Kidney (tissue), 22 donors: ENCODE measurements at places on chromosomes 13 and 19. TPM values are rescaled to one million over a fixed set of nuclear protein-coding genes. Genes with fewer than 3 reads are reported as not detected.
A peak's percentile ranks its signal among the peaks of the same experiment; 100 is the strongest.

DNA sequence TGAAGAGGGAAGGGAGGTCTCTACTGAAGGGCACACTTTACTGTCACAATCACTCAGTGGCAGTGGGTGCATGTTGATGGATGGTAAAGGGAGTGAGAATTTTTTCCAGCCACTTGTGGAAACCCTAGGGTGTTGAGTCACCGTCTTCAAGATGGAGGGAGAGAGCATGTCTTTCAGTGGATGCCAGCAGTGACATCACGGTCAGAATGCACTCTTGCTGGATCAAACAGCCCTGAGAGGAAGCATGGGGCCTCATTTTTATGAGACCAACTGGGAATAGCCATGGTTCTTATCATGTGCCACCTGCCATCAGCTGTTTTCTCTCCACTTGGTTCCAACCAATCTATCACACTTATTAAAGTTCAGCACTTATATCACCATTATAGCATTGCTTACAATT lies 182.5 kb downstream of the KCNRG start:
- DNase-seq, result no peak

GRCh38 chr13:94090773-94091480 lies 388.6 kb downstream of the DCT start:
- DNase-seq, result no peak

DNA sequence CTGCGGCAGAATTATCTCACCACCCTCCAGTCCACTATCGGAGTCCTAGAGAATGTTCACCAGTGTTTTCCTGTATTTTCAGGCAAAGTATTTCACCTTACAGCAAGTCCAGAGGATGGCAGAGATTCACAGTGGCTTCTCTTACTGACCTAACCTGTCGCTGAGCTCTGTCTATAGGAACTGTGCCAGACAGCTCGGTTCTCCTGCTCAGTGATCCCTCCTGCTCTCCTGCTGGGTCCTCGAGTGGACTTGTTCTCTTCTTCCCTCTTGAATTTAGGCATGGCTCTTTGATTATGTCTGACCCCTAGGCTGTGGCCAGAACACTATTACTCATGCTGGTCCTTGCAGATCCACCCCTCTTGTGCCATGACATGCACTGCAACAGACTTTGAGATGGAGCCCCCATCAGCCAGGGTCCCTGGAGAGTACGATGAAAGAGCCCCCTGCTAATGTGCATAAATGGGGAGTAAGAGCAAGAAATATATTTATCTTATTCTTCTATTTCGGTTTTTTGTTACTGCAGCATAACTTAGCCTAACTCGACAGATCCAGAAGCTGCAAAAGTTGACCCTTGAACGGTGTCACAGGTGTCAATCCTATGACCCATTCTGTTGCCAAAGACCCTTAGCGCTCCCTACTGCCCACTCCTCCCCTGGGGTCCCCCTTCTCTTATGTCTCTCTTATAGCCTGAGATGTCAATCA lies 439.4 kb downstream of the ZNF536 start:
- no peak for DNase-seq

ZNF497 gene
- 5.0 TPM for total RNA-seq

GRCh38 chr19:4557971-4558941 lies 1.2 kb downstream of the SEMA6B start:
- DNase-seq, result no peak

DNA sequence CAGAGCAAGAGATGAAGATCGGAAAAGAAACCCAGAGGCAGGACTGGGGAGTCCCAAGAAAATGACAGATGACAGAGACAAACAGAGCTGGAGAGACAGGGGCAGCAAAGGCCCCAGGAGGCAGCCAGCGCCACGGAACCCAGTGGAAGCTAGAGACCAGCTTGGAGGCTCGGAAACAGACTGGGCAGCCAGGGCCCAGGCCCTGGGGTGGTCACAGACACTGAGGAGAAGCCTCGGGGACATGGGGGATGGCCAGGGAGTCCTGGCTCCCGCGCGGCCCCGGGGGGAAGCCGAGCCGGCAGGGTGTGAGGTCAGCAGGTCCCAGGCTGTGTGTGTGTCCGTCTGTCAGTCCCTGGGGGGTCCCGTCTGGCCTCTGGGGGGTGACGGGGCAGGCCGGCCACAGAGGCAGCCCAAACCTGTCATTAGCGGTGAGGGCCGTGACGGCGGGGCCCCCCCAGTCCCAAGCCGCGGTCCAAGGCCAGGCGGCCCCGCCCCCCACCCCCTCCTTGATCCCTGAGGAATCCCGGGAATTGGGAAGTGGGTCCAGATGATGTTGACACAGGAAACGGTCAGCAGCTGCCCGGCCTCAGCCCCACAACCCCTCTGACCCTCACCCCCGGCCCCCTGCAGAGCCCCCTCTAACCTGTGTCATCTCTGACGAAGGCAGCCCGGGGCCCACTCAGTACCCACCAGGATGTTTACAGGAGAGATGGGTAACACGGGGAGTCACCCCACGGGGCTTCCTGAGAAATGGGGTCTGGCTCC lies 2.5 kb upstream of the TMEM190 start:
- DNase-seq, result peak; percentile 46

- DNase-seq, result no peak
Observed at GRCh38 chr19:39686739-39687138, 17.5 kb upstream of the LGALS14 start.

RELB gene
- total RNA-seq, result 30.6 TPM

DNA sequence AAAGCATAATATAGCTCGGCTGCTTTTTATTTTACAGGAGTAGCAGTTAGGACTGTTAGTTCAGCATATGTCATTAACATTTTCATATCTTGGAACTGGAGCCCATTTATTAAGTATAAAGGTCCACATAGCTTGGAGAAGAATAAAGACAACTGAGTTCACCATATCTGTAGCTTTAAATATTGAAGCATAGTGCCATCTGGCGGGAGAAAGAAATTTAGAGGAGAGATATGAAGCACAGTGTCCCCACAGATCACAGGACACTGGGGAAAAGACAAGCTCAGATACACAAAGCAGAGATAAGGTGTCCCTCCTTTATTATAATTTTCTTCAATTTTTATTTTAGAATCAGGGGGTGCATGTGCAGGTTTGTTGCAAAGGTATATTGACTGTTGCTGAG lies 104.7 kb upstream of the FREM2 start:
- DNase-seq, result peak; percentile 66

DNA sequence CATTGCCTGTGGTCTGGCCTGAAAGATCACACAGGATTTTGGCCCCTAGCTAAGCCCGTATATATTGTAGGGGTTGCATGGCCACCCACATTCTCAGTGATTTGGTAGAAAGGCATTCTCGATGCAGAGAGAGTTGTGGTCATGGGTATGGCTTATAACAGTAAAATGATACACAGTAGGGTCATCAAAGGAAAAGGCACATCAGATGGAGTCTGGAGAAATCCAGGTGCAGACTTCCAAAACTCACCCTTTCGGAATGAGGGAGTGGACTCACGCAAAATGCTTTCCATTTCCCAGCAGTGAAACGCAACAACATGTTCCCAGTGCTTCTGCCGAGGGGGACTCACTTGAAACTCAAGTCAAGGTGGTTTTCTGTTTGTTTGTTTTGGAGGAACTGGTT lies 802.5 kb upstream of the SLITRK1 start:
- no peak for DNase-seq

DNA sequence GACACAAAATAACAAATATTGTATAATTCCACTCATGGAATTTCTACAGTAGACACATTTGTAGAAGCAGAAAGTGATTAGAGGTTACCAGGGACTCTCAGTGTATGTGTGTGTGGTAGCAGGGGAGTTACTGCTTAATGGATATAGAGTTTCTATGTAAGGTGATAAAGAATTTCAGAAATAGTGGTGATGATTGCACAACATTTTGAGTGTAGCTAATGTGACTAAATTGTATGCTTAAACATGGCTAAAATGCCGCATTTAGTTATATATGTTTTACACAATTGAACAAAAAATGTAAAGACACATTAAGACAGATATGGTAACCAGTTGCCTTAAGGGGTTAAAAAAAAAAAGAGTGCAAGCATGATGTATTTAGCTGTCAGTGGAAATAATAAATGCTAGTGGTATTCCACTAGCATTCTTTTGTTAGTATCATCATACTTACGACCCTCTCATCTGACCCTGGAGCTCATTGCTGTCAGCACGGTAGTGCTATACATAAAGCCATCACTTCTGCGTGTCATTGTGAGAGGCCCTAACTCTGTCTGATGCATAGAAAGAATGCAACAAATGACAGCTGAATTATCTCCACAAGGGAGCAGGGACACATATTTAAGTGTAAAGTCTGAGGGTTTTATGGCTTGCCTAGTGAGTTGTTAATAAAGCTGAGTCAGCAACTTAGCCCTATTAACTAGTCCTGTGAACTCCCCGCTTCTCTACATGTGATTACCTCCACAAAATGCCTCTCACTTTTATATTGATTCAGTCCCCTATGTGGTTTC lies 134.1 kb upstream of the RXFP2 start:
- no peak for DNase-seq

DNA sequence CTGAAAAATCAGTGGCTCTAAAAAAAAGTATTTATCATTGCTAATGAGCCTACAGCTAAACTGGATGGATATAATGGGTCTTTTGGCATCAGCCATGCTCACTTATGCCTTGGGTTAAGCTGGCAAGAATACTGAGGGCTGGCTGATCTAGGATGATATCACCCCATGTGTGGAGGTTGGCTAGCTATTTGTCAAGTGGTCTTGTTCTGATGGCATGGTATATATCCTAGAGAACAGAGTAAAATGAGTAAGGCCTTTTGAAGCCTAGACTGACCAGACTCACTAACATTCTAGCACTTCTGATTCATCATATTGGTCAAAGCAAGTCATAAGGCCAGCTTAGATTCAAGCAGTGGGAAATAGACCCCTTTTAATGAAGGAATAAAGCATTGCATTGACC lies 383.0 kb downstream of the SLITRK1 start:
- DNase-seq, result no peak

GRCh38 chr19:18289471-18290301 lies 8.3 kb upstream of the JUND start:
- DNase-seq, result no peak

- DNase-seq, result no peak
Observed at GRCh38 chr13:50460358-50460757, 383.1 kb downstream of the DLEU7 start.
